ENCODE measurements at places on chromosomes 2 and 18.
A peak's percentile ranks its signal among the peaks of the same experiment; 100 is the strongest.

DNA sequence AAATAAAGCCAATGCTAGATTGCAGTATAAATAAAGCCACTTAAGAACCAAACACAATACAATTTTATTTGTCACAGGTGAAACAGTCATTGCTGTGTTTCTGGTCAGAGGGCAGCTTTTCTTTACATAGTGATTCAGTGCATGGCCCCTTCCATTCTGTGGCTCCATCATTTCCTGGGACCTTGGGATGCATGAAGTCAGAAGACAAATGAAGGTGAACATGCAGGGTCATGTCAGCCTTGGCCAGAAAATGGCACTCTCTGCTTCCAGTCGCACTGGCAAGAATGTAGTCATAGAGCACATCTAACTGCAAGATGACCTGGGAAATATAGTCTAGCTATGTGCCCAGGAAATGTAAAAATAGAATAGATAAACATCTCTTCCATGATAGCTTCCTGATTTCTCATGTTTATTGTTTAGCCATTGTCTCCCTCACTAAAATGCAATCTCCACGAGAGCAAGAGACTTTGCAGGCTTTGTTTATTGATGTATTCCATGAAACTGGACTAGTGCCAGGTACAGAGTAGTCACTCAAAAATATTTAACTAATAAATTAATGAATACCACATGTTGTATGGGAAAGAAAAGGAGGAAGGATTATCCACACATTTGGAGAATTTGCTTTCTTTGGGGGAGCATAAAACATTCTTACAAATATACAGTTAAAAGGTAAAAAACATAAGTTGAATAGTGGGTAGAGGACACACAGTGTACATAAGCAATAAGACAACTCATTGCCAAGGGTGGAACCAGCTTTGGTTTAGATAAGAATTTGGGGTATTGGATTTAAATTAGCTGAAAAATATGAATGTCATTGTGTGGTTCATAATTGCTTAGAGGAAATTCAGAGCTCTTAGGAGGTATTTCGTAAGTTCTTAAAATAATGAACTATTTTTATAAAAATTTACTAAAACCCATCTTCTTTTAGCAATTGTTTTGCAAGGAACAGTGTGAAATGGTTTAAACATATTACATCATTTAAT is 343.8 kb downstream of the PID1 start:
- DNase-seq, result no peak

DNA sequence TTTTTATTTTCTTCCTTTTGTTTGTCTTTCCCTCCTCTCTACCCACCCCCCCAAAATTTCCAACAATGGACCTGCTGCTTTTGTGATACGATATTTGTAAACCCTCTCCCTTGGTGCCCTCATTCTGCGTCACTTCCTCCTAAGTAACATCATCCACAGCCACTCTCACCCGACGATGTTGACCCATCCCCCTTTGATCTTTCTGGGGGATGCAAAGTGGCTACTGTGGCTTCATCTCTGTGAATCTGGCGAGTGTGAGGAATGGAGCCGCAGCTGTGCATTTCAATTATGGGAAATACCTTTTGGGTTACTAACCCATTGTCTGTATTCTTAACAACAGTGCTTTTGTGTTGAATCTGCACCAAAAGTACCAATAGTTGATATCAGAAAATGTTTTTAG is 19.4 kb downstream of the ANTXR1 start:
- DNase-seq, result no peak

- no peak for DNase-seq
Observed at GRCh38 chr2:177183860-177184259, 28.7 kb upstream of the HNRNPA3 start.

DNA sequence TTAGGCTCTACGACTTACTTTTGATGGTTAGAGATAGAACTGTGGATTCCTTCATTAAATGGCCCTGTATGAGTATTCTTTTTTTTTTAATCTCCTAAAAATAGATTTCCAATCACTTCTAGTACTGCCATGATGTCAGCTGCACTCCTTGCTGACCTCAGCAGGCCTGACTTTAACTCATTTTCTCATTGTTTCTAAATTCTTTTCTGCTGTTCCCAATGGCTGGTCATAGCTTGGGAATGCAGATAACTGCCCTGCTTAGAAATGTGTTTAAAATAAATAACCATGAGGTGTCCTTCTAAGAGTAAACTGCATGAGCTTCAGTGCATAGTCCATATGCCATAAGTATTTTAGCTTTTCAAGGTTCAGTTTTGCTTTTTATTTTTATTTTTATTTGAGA is 15.7 kb downstream of the CCDC85A start:
- peak; percentile 36 for DNase-seq

DNA sequence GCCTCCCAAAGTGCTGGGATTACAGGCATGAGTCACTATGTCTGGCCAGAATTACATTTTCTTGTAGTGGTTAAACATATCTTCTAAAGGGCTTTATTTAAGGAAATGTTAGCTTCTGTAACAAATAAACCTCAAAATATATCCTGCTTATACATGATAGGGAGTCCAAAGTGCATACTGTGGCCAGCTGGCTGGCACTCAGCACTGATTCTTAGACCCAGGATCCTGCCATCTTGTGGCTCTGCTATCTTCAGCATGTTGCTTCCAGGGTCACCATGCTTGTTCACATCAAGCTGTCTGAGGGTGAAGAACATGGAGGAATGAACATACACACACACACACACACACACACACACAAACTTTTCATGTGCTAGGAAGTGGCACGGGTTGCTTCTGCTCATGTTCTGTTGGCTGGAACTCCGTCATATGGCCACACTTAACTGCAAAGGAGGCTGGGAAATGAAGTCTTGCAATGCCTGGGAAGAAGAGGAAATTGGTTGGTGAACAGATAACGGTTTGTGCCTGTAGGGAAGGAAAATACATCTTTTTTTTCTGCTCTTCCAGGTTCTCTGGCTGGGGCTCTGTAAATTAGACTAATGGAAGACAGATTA is 40.0 kb downstream of the NPPC start:
- no peak for DNase-seq

DNA sequence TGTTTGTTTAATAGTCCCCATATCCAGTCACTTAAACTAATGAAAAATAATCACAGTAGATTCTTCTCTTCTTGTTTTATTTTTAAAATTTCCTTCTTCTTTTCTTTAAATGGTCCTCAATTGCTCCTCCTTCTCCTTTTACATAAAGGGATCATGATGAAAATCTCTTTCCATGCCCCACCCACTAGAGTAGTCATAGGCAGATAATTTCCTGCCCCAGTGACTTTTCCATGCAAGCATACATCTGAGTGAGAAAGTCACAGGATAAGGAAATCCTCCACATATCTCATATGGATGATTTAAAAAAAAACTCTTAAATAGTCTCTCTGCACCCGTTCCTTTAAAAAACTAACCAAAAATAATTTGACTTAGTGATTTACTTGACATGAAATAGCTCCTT is 552.3 kb upstream of the SETBP1 start:
- DNase-seq, result no peak

- DNase-seq, result no peak
Observed at GRCh38 chr18:2510416-2510815, 60.9 kb downstream of the METTL4 start.

GRCh38 chr2:86752934-86753333 is 32.8 kb downstream of the RMND5A start:
- no peak for DNase-seq

GRCh38 chr2:113039158-113039557 is 13.5 kb downstream of the IL36B start:
- DNase-seq, result no peak

DNA sequence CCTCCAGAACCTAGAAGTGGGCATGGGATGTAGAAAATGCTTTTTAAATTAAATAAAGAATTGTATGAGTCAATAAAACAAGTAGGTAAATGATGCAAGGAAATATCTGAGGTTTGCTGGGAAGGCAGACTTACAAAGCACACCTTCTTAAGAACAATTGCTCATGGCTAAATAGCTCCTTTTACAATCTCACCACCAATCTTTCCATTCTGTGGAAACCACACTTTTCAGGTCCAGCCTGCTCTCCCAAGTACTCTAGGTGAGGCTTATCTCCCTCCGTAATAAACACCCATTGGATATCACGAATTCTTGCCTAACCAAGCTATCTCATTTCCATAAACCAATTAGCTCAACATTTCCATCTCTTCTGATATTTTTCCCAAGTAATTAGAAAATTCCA is 91.5 kb upstream of the SLC8A1 start:
- no peak for DNase-seq

DNA sequence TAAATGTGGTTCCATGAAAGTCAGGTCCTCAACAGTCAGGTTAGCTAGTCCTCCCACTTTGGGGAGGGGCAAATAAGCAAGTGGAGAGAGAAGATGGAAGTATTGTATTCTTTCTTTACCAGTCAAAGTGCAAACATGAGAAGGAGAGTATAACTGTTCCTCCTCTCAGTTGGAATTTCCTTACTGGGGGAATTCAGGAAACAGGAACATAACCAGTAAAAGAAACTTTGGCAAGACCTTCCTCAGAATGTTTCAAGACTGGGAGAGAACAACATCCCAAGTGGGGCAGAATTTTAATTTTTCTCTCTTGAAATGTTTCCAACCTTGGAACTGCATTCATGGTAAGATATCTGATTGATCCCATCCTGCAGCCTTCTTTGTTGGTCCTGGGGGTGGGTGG is 552.4 kb upstream of the TNP1 start:
- no peak for DNase-seq

GRCh38 chr2:240511351-240512108 is 46.3 kb downstream of the ANKMY1 start:
- DNase-seq, result no peak

GRCh38 chr2:26471766-26472706 is 5.9 kb downstream of the OTOF start:
- DNase-seq, result no peak

DNA sequence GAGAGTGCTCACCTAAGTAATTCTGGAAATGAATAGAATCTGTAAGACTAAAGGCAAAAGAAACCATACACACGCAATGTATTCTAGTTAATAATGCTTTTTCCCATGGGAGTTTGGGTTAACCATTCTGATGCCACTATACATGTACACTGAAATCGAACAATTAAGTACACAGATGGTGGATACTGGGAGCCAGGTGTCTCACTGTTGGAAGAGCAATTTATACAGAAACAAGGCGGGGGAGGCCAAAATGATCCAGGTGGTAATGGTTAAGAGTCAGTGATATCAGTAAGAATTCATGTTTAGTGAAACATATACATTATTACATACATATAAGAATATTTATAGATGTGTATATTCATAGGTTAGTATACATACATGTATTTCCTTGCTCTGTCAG is 67.2 kb downstream of the TMEM131 start:
- no peak for DNase-seq
